ENCODE measurements at places on chromosomes 7 and 10. TPM values are rescaled to one million over a fixed set of nuclear protein-coding genes. Genes with fewer than 3 reads are reported as not detected.

DNA sequence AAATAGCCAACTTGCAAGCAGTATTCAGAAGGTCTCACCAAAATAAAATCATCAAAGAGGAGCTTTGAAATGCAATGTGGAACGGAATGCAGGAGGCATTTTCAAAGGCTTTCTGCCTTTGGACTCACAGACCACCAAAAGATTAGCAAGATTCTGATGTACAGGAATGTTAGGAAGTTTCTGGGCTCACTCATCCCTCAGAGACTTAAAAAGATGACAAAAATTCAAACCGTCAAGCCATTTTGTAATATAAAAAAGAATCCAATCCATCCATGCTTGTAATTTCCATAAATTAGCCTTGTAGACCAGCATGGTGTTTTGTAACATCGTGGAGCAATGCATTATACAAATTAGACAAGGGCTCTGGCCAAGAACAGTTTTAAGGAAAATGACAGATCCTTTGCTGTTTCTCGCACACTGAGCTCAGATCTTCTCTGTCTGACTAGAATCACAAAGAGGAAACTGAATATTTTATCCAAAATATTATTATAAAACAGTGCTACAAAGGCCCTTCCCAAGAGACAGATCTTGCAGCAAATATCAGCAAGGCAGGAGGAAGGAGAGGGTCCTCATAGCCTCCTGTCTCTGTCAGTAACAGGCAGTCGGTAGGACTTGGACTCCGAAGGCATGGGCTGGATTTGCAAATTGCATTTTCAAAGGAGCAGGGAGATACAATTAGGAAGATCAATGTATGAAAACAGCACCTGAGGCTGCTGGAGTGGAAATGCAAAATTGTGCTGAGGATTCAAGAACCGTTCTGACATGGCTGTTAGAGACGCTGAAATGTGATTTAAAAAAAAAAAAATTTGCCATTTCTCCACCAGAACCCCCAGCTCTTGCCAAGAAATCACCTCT is 57.4 kb upstream of the NRP1 start:
- DNase-seq, result no peak

GRCh38 chr10:34045571-34046190 is 711.2 kb upstream of the NRP1 start:
- DNase-seq, result no peak

GRCh38 chr10:86292462-86293395 is 73.9 kb downstream of the GRID1 start:
- DNase-seq, result no peak

GRCh38 chr10:121678631-121679174 is 80.5 kb upstream of the FGFR2 start:
- DNase-seq, result no peak

DNA sequence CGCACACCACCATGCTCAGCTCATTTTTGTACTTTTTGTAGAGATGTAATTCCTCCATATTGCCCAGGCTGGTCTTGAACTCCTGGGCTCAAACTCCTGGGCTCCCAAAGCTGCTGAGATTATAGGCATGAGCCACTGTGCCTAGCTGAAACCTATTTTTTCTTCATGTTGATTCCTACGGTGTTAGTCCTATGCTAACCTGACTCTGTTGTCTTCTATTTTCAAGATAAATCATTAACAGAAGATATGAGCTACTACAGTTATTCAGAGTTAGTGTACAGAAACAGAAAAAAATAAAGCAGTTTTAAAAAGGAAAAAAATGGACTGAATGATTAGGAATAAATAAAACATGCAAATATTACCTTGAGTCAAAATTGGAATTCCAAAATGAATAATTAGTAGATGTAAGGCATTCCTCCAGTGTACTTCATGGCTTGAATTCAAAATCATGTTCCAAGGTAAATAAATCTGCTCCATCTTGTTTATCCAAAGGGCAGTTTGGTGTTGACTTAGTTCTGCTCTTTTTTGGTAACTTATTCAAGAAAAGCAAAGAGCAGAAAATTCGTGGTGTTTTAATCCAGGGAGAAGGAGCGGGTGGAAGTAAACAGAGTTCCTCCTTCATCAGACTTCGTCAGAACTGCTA is 185.8 kb downstream of the CACNB2 start:
- DNase-seq, result no peak

- DNase-seq, result no peak
Observed at GRCh38 chr7:46414946-46415345, 493.9 kb upstream of the IGFBP3 start.

DNA sequence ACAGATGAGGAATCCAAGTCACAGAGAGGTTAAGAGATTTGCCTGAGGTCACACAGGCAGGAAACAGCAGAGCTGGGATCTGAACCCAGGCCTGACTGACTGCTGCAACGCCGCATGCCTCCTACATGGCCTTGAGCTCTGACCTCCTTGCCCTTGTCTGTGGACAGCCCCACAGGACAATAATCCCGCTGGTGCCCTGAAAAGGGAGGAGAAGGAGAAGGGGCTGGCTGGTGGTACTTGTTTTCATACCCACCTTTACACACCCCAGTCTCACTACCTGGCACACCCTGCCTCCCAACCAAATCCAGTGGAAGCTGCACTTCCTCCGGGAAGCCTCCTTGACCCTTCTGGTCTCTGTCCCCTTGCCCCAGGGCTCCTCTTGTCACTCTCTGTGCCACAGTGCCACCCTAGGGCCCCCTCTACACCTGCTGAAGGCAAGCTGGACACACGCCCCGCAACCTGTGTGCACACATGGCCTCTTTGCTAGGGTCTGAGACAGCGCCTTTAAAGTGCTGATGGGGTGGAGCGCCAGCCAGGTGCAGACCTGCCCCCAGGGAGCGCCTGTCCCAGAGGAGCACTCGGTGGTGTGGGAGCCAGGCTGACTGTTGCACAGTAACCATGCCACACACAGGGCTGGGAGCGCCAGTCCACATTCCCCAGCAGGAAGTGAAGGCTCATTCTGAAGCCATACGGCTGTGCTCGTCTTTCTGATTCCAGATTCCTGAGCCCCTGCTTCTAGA is 38.6 kb downstream of the ZCCHC24 start:
- DNase-seq, result no peak

GRCh38 chr7:90853205-90853604 is 257.1 kb downstream of the CDK14 start:
- DNase-seq, result no peak

GRCh38 chr10:69577268-69578232 is 4.3 kb upstream of the NEUROG3 start:
- DNase-seq, result no peak

DNA sequence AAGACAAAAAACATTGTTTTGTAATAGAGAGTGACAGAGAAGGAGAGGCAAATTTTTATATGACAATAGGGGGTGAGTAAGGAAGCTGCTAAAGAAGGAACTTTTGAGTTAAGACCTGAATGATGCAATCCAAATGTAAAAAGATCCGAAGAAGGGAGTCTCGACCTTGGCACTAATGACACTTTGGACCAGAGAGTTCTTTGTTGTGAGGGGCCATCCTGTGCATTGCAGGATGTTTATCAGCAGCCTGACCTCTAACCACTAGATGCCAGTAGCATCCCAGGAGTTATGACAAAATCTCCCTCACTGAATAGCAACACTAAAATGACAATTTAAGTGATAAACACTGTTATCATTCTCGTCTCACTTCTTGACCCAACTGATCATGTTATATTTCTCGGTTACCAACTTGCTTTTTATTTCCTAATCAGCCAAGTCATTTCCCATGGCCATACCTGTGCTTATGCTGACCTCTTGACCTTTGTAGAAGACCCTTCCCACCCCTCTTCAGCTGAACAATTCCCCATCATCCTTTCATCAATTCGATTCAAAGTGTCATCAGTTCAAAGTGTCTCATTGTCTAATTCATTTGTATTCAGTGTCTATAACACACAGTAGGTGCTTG is 30.0 kb downstream of the DGKI start:
- DNase-seq, result no peak

DNA sequence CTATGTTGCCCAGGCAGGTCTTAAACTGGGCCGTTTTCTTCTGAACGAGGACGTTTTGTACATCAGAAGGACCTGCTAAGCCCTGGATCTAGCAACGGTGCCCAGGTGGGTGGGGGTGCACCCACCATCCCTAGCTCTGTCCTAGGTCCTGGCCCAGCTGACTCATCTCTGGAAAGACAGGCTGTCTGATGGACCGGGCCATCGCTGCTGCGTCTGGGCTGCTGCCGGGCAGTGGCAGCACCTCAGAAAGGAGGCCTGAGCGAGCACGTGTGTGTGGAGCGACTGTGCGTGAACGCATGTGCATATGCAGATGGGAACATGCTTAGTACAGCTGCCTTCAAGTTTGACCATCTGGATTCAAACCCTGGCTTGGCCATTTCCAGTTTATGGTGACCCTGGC is 7.3 kb upstream of the ELFN1 start:
- DNase-seq, result no peak

GRCh38 chr7:96028729-96029128 is 256.4 kb downstream of the DYNC1I1 start:
- no peak for DNase-seq

DNA sequence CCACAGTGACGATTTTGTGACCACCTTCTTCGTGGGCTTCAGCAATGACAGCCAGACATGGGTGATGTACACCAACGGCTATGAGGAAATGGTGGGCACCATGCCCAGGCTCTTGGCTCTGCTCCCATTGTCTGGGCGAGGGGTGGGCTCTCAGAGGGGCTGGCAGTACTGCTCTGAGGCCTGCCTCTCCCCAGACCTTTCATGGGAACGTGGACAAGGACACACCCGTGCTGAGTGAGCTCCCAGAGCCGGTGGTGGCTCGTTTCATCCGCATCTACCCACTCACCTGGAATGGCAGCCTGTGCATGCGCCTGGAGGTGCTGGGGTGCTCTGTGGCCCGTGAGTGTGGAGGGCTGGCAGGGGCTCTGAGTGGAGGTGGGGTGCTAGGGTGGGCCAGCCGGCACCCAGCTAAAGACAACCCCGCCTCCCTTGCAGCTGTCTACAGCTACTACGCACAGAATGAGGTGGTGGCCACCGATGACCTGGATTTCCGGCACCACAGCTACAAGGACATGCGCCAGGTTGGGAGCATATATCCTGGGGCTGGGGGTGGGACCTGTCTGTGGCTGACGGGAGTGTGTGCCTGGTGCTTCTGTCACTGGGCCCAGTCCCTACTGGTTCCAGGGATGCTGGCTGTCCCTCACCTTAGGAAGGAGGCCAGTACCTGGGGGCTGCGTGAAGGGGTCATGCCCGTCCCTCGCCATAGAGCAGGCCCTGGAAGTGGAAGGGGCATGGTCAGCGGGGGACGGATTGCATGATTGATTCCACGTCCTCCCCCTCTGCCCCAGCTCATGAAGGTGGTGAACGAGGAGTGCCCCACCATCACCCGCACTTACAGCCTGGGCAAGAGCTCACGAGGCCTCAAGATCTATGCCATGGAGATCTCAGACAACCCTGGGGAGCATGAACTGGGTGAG is 6.8 kb downstream of the AEBP1 start:
- DNase-seq, result no peak

DNA sequence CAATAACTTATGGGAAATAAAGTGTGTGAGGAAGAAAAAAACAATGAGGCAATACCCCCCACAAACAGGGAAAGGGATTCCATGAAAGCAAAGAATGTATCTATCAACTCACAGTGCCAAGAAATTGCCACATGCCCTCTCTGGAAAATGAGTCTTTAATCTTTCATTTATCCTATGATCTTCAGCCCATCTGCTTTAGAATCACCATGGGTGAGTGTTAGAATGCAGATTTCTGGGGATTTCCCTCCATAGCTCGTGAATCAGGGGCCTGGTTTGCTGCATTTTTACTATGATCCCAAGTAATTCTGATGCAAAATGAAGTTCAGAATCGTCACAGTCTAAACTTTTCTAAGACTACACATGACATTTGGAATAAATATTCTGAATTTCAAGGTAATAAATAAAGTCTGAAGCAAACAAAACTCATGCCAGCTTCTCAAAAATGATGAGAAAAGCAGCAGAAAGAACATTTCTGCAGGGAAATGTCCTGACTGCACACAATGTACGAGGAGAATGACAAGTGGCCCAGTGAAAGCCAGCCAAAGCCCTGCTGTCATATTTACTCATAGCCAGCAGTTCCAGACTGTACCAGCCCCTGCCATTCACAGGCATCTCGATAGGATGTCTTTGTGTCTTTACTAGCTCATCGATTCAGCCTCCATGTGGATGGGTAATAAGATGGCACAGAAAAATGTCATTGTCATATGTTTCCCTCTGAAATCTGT is 167.1 kb downstream of the ELMO1 start:
- no peak for DNase-seq

- DNase-seq, result no peak
Observed at GRCh38 chr10:125940515-125940914, 44.2 kb downstream of the FANK1 start.

DNA sequence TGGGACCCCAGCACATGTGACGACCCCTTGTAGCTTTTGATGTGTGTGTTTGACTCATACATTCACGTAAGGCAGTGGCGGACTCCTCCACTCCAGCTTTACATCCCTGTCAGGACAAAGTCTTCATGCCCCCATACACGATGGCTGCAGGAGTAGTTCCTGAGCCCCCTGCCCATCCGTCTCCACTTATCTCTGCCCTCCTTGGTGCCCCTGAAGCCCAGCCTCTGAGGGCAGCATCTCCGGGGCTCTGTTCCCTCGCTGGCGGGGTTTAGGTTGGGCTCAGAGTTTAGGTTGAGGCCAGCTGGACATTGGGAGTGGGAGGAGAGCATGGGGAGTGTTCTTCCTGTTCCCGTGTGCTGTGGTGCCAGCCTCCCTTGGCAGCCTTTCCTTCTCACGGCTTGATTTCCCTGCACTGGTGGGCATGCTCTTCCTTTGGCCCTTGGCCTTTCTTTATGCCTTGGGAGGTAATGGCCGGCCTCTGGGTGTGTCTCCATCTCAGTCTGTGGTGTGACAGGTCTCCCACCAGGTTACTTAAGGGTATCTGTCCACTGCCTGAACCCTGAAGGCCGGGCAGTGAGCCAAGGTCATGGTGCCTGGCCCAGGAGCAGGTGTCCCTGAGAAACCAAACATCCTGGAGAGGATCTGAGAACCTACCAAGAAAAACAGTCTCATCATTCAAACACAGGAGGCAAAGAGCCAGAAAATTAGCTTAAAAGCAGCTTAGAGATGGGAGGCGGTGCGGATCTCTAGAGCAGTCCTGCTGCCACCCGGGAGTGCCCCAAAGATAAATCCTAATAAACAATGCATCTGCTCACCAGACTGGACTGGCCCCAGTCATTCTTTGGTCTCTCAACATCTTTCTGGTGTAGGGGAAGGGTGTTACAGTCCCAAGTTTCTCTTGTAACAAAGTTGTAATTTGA is 85.5 kb downstream of the GLRX3 start:
- DNase-seq, result no peak

The GNG11 gene
- 9.4 TPM for total RNA-seq

The IKZF1 gene
- total RNA-seq, result 8.5 TPM

The LRIT1 gene
- not detected for total RNA-seq

The FHIP2A gene
- total RNA-seq, result 14.4 TPM

The AGAP4 gene
- total RNA-seq, result 26.2 TPM

The CELF2 gene
- total RNA-seq, result 77.6 TPM

The HKDC1 gene
- total RNA-seq, result not detected

The ASIC3 gene
- total RNA-seq, result 6.0 TPM

The TMEM209 gene
- total RNA-seq, result 43.6 TPM

The MYPN gene
- not detected for total RNA-seq

The TUBB8 gene
- 0.68 TPM for total RNA-seq

The ANKRD7 gene
- total RNA-seq, result not detected

The PTPRN2 gene
- total RNA-seq, result 32.2 TPM

Data from neural crest cell (in vitro differentiated cells).